Stimulated activated CD8-positive, alpha-beta memory T cell treated with anti-CD3 and anti-CD28 coated beads, Interleukin-15, amount 100 ng/mL, for 1 hour (primary cell): ENCODE measurements at places on chromosomes 4 and X.

DNA sequence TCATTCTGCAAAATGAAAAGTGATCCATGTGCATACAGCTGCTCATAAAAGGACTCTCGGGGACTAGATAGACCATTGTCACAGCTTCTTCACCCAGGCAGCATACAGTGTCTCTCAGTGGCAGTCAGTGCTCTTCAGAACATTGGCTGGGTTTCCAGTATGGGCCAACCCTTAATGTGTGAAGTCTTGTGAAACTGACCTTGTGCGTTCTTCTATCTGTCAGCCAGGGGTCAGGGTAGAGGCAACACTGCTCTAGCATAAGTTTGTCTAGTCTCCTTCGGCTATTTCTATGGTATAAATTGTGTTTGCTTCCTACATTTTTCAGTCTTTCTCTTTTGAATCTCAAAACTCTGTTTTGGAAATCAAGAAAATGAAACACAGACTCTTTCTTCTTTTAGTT, 37.0 kb upstream of the SMIM31 start:
- no peak for DNase-seq

DNA sequence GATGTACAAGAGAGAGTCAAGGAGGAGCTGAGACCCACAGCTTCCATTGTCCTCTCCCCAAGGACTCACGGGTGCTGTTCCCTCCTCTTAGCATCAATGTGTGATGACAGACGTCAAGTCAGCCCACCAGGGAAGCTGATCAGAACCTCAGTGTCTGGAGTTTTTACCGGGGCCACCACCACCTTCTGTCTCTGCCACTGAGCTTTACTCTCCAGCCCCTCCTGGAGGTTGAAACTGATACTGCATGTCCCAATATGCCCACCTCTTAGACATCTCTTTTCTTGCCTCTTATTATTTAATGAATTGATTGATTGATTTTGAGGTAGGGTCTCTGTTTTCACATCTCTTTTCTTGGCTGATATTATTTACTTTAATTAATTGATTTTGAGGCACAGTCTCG, 10.3 kb upstream of the AKAP17A start:
- DNase-seq: peak; percentile 54

- DNase-seq: no peak
Observed at GRCh38 chrX:49840679-49841078, 11.6 kb downstream of the PAGE4 start.

GRCh38 chr4:30838331-30838730, 118.2 kb downstream of the PCDH7 start:
- DNase-seq: no peak

- no peak for DNase-seq
Observed at GRCh38 chr4:13322681-13323101, 161.4 kb downstream of the RAB28 start.

- DNase-seq: no peak
Observed at GRCh38 chrX:109281483-109282275, 200.2 kb downstream of the GUCY2F start.

GRCh38 chr4:173522160-173522950, 7.7 kb downstream of the HAND2 start:
- no peak for DNase-seq
